Activated CD8-positive, alpha-beta memory T cell treated with anti-CD3 and anti-CD28 coated beads for 1 hour (primary cell): ENCODE measurements at places on chromosomes 4 and X.

DNA sequence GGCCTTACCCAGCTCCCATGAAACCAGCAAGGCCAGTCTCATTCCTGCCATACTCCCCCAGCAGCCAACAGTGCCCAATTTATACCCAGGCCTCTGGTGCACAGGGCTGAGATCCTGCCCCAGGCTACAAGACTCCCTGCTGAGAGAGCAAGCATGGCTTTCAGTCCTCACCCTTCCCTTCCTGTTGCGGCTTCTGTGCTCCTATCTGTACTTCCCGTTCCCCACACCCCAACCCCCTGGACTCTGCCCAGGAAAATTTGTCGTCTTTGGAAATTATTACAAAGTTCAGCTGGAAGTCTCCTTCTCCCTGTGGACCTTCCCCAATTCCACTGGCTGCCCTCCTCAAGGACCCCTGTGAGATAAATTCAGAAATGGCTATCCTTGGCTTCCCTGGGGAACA lies 84.1 kb upstream of the GK2 start:
- DNase-seq = no peak

DNA sequence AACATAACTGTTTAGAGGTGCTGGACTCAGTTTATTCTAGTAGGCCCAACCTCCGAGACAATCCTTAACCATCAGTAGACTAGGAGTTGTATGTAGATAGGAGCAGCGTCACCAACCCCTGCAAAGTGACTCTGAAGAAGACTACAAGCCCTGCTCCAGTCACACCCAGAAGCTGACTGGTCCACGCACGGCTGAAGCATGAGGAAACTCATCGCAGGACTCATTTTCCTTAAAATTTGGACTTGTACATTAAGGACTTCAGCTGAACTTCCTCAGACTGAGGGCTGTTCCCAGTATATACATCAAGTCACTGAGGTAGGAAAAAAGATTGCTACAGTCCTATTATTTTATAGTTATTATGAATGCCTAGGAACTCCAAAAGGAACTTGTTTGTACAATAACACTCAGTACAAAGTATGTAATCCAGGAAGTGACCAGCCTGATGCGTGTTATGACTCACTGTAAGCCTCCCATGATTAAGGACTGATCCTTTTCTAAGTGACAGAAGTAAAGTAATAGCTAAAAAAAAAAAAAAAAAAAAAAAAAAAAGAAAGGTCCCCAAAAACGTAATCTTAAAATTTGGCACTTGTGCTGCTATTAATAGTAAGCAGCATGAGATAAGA lies 41.6 kb upstream of the UGT2B7 start:
- DNase-seq = no peak

DNA sequence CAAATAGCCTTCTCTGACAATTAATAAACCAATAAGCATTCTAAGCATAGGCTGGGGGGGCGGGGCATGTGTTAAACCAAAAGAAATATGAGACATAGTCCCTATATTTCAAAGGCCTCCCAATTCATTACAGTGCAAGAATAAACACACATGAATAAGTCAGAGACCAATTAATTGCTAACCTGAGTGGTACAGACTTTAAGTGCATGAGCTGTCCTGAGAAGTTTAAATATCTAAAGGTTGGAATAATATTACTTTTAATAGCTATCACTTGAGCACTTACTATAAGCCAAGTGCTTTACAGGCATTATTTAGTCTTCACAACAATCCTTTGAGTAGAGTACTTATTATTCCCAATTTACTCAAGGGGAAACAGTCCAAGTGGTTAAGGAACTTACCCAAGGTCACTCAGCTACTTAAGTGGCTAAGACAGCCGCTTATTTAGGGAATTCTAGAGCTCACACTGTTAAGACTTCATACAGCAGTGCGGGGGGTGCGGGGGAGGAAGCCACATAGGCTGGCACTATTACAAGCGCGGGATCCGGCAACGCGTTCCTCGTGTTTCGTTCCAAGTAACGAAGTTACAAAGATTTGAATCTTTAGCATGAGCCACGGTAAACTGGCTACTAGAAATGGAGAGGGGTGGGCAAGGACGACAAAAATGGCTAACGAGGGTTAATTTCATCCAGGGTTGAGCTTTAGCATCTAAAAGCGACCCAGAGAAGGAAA lies 1.4 kb downstream of the THOC2 start:
- no peak for DNase-seq

- DNase-seq = no peak
Observed at GRCh38 chr4:159538556-159538955, 435.7 kb downstream of the RAPGEF2 start.

- DNase-seq = no peak
Observed at GRCh38 chrX:72123471-72124185, 8.1 kb downstream of the RTL5 start.

- DNase-seq = no peak
Observed at GRCh38 chr4:100880011-100880410, 362.2 kb upstream of the EMCN start.

DNA sequence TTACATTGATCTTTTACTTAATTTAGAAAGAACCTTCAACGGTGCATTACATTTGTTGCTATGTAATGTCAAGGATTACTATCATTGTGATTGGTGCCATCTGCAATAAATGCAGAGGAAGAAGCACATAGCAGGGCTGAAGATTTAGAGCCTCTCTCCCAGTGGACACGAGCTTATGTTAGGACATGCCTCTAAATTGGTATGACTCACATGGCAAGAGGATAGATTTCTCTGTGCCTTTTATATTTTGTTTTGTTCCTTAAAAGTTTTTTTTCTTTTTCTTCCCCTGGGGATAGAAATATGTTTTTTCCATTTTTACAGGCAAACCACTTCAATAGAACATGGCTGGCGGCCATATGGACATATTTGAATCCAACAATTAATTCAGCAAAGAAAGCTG lies 205.0 kb upstream of the HAND2 start:
- DNase-seq = no peak

- DNase-seq = no peak
Observed at GRCh38 chr4:113987382-113987941, 8.0 kb upstream of the ARSJ start.

GRCh38 chr4:90958256-90958895 lies 831.2 kb downstream of the CCSER1 start:
- DNase-seq = no peak
